ENCODE measurements at places on chromosomes 3 and 15. TPM values are rescaled to one million over a fixed set of nuclear protein-coding genes. Genes with fewer than 3 reads are reported as not detected.

- DNase-seq = no peak
These were observed 25.5 kb upstream of the ATP8B4 start for GRCh38 chr15:50144341-50145120.

Gene RLBP1
- not detected for total RNA-seq

Gene ARPP21
- total RNA-seq = 11.8 TPM

Gene RBPMS2
- total RNA-seq = 4.0 TPM

Gene SLMAP
- 559 TPM for total RNA-seq

Gene UBAP1L
- total RNA-seq = 3.9 TPM
